Activated CD4-positive, alpha-beta memory T cell treated with anti-CD3 and anti-CD28 coated beads, Interleukin-2, amount 10 ng/mL, durations not matched to agents 7 days and 5 days (primary cell): ENCODE measurements at places on chromosomes 2 and 18. TPM values are rescaled to one million over a fixed set of nuclear protein-coding genes. Genes with fewer than 3 reads are reported as not detected.
A peak's percentile ranks its signal among the peaks of the same experiment; 100 is the strongest.

DNA sequence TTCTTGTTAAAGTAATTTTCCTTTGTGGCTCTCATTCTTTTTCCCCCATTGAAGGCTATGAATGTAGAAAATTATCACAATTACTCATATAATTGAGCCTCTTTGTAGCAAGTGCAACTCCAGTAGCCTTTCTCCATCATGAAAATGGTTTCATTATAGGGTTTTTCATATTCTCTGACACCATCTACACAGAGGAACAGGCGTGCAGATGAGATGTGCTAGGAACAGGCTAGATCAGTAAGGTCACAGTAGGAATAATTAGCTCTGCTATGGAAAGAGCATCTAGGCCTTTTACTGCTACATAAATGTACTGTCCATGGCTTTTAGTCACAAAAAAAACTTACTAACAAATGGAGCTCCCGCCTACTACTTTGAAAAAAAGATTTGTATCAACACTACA lies 12.6 kb upstream of the DLX1 start:
- DNase-seq, result no peak
- no peaks in the 10 kb centered on the region for H3K4me1 ChIP-seq
- no peaks in the 10 kb centered on the region for H3K36me3 ChIP-seq
- no peak overlapping the region for H3K27ac ChIP-seq
- peaks cover 20% of the 10 kb centered on the region for H3K27me3 ChIP-seq
- H3K4me3 ChIP-seq, result no peak overlapping the region

DNA sequence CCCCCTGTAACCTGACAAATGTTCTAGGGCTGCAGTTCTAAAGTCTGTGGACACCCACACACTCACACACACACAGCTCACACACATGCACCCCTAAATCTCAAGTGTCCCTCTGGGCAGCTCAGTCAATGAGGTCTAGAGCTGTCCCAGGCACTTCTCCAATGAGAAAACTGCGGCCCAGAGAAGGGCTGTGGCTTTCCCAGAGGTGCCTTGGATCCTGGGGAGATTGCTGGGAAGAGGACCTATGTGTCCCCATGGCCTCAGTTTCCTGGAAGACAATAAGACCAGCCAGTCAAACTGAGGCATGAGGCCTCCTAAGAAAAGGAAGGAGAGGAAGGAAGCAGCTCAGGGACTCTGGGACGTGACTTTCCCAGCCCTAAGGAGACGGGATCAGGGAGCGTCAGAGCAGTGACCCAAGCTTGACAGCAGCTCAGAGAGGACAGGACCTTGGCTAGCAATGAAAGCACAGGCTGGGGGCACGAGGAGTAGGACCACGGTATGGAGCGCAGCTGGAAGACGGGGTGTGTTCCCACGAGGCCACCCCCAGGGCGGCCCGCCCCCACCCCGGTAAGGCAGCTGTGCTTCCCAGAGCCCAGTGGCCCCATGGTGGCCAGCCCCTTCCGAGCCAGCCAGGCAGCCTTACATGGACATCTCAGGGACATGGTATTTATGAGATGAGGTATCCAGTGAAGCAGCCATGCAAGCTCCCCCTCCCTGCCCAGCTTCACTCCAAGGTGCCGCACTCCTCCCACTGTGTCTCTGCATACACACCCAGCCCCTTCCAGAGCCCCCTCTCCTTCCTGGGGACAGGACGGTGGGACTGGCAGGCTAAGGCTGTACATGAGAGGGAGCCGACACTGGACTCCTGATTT lies 46.0 kb downstream of the TNS1 start:
- H3K4me1 ChIP-seq, result no peaks in the 10 kb centered on the region
- no peaks in the 10 kb centered on the region for H3K36me3 ChIP-seq
- no peak overlapping the region for H3K27ac ChIP-seq
- no peak for DNase-seq

DNA sequence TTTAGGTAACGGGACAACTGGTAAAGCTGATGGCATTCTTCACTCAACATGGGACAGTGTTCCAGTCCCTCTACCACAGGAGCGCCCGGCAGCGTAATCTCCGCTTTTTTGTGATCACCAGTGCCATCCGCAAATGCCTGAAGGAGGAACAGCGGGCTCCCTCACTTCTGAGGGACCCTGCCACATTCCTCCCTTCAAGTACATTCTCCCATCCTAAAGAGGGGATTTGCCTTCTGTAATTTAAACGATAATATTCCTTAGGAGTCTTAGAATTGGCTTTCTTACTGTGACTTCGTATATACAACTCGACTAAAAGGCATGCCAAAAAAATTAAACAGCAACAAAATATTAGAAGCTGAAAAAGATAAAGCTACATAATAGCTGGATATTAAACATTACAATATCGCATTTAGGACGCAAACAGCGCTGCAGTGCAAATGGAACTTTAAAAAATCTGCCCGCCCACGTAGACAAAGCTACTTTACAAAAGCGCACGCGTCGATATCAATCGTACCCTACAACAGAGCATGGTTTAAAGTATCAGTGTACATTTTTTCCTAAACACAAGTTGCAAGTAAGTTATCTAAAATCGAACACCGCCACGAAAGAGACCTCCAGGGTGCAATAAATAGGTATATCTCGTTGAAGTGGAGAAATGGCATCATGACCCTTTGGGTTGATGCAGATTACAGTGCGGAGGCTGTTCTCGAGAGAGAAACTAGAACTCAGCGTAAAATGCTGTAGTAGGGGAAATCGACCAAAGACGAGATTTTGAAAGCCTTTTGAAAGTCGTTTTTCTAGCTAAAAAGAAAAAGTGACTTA lies 2.3 kb upstream of the VSNL1 start:
- no peak for DNase-seq
- peaks cover 53% of the 10 kb centered on the region for H3K27me3 ChIP-seq
- H3K4me3 ChIP-seq, result no peak overlapping the region
- H3K27ac ChIP-seq, result no peak overlapping the region
- H3K4me1 ChIP-seq, result peaks cover 2% of the 10 kb centered on the region

GRCh38 chr2:171742760-171743159 lies 55.5 kb downstream of the DYNC1I2 start:
- no peak overlapping the region for H3K4me3 ChIP-seq
- H3K27ac ChIP-seq, result no peak overlapping the region
- peaks cover 50% of the 10 kb centered on the region for H3K36me3 ChIP-seq
- H3K4me1 ChIP-seq, result no peaks in the 10 kb centered on the region

Gene ITGB1BP1
- total RNA-seq, result 112 TPM

Gene NPAS2
- 1.4 TPM for total RNA-seq

Gene ITM2C
- total RNA-seq, result 25.4 TPM

GRCh38 chr2:44191739-44192138 lies 23.1 kb downstream of the PPM1B start:
- no peak for DNase-seq
- H3K4me1 ChIP-seq, result peaks cover 32% of the 10 kb centered on the region
- H3K4me3 ChIP-seq, result no peak overlapping the region
- peaks cover 32% of the 10 kb centered on the region for H3K36me3 ChIP-seq
- H3K27me3 ChIP-seq, result no peaks in the 10 kb centered on the region
- H3K27ac ChIP-seq, result peak overlapping the region; percentile 27

- H3K4me1 ChIP-seq, result no peaks in the 10 kb centered on the region
- no peak for DNase-seq
- no peak overlapping the region for H3K27ac ChIP-seq
- H3K27me3 ChIP-seq, result no peaks in the 10 kb centered on the region
- H3K4me3 ChIP-seq, result no peak overlapping the region
These were observed 10.8 kb downstream of the ANO7 start for GRCh38 chr2:241199286-241199685.
